ENCODE measurements at places on chromosomes 7 and 10. TPM values are rescaled to one million over a fixed set of nuclear protein-coding genes. Genes with fewer than 3 reads are reported as not detected.

- DNase-seq: no peak
These were observed 994 bp upstream of the MAGI2 start for GRCh38 chr7:79454361-79454960.

- no peak for DNase-seq
These were observed 85.0 kb downstream of the TMEM106B start for GRCh38 chr7:12296051-12296570.

- DNase-seq: no peak
These were observed 1.6 kb downstream of the EMX2 start for GRCh38 chr10:117544004-117544701.

The SPDYE1 gene
- not detected for total RNA-seq

DNA sequence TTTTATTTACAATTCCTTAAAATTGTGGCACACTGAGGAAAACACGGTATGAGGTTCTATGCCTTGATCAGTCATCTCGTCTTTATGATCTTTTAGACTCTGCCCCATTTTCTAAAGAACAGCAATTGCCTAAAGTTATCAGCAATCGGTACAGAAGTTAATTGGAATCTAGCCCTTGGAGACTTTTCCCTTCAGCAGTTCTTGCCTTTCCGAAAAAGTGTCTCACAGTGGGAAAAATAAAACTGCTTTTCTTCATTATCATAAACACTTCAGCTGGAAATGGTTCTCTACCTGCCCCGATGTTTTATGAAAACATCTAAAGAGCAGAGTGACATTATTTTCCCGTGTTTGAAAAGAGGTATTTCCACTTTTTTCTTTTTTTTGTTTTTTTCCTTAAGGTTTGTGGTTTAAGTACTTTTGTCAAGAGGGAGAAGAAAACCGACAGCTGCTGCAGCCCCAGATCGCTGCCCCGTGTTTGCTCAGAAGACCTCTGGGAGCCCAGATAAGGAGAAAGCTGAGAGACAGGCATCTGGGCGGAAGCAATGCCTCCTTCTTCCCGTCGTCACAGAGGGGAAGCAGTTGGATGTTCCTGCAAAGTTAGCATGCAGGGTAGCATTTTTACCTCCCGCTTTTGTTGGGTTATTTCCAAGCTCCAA is 149.7 kb downstream of the FRMD4A start:
- DNase-seq: no peak

The ZC3HAV1L gene
- total RNA-seq: 10.8 TPM

GRCh38 chr7:127446842-127447241 is 54.3 kb upstream of the ZNF800 start:
- no peak for DNase-seq

- no peak for DNase-seq
These were observed 82.7 kb downstream of the PLCE1 start for GRCh38 chr10:94076325-94076841.
